BE2C (cell line): ENCODE measurements at places on chromosomes 2 and 18.
A peak's percentile ranks its signal among the peaks of the same experiment; 100 is the strongest.

GRCh38 chr2:40369267-40370006 lies 82.5 kb downstream of the SLC8A1 start:
- no peak for DNase-seq

- no peak for DNase-seq
Observed at GRCh38 chr2:111678651-111679050, 205.3 kb downstream of the ANAPC1 start.

- no peak for DNase-seq
Observed at GRCh38 chr2:199727306-199727705, 123.7 kb downstream of the FTCDNL1 start.

DNA sequence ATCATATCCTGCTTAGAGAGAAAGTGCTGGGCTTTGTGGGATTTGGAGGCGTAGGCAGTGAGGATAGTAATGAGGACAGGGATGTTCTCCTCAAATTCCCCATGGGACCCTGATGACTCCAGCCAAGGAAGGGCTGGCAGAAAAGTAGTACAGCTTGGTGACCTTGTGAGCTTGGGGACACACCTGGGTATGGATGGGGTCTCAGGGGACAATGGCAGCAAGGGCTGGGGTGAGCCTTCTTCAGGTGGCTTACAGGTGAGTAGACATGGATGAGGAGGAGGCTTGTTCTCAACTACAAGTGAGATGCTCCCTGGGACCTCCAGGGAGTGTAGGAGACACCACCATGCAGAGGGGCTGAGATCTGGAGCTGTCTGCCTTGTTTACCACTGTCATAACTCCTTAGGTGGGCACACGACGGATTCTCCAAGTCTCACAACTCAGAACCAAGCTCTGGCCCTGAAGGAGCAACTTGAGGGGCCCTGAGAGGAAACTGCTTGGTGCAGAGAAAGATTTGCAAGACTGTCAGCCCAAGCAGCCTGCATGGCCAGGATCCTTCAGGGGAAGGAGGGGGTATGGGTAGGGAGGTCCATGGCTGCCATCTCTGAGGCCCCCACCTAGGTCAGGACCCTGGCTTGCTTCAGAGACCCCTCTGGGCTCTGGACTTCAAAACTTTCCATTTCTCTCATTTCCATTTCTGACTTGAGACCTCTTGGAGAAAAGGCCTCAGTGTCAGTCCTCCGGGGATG lies 262.8 kb downstream of the DYSF start:
- DNase-seq: no peak

DNA sequence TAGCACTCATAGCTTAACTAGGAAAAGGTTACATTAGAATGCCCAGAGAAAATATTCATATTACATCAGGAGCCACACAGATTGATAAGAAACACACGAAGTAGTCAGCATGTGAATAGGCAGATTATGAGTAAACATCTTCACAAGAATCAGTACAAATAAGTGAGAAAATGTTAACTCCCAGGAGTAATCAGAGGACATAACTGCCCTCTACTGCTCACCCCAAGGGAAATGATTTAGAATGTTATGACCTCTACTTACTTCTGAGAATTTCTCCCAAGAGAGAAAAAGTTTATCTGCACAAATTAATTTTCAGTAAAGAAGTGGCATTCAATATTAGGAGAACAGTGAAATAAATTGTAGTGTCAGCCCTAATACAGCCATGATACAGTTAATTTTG lies 39.1 kb upstream of the ACKR3 start:
- DNase-seq: no peak

DNA sequence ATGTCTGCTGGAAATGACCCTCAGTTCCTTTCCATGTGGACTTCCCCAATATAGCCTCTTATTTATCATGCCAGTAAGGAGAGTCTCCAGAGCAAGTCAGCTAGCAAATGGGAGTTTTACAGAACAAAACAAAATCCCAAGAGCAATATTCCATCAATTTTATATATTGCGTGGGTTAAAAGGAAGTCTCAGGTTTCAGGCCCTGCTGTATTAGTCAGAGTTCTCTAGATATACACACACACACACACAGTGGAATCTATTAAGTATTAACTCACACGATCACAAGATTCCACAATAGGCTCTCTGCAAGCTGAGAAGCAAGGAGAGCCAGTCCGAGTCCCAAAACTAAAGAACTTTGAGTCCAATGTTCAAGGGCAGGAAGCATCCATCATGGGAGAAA lies 102.8 kb upstream of the MAP2 start:
- DNase-seq: no peak

DNA sequence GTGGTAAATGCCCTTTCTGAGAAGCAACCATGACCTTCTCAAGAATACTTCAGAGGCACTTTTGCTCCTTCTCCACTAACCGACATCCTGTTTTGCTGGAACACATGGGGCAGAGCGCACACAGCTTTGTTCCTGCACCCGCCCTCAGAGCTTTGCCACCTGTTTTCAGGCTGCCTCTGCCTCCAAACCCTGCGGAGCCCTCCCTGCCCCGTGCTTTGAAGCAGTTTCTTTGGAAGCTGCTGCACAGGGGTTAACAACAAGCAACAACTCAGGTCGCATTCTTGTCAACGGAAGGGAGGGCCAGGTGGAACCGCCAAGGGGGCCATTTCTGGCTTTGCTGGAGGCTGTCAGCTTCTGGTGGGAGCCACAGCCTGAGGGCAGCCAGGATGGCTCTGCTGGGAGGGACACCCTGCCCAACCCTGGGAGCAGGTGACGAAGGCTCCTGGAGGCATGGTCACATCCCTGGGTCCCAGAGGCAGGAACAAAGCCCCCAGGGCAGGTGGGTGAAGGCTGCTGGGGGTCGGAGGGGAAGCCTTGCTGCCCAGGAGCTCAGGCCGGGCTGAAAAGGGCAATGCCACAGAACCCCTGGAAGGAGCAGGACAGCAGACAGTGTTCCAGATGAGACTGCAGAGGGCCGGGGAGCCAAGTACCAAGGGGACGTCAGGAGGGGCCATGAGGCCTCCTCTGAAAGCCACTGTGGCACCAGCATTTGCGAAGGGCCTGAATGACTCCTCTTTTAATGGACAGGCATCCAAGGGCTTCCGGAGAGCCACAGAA lies 46.8 kb downstream of the MRPS5 start:
- no peak for DNase-seq

DNA sequence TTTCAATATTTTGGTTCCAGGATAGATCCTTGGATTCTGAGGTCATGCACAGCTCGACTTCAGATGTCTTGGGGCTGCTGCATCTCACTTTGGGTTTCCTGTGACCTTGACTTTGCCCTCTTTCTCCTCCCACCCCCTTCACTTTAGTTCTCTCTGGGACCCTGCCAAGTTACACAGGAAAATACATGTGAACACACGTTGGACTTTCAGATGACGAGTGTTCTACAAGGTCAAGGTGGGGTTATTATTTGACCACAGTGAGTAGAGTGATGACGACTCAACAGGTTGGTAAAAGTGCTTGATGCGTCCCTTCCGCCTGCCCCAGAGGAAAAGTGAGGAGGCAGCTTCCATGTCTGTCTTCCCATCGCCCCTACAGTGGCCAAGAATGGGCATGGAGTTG lies 122.4 kb upstream of the SMAD2 start:
- DNase-seq: no peak

DNA sequence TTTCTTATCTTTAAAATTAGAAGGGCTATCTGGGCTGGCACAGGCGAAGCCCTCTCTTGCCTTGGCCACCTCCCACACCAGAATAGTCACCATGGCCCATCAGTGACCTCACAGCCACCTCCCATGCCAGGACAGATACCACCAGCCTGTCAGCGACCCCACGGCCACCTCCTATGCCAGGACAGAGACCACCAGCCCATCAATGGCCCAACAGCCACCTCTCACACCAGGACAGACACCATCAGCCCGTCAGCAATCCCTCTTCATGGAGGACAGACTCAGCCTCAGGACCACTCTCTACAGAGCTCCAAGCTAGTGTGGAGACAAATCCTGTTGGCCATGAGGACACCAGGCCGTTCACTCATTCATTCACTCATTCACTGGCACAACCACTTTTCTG lies 74.6 kb downstream of the ASB1 start:
- no peak for DNase-seq

GRCh38 chr2:224937887-224938286 lies 104.4 kb downstream of the DOCK10 start:
- no peak for DNase-seq

DNA sequence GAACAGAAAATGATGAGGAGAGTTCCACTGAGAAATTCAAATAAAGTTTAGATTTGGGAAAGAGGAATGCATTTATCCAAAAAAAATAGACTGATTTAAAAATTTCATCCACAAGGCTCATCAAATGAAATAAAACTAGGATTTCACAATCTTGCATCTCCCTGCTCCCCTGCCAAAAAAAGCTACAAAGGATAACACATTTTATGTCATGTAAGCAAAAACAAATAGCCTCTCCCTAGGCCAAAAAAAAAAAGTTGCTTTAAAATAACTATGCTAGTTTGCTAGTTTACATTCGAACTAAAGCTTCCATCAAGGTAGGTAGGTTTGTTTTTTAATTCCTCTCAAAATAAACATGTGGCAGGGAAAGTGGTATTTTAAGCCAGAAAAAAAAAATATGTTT lies 465.5 kb upstream of the ID2 start:
- DNase-seq: no peak

DNA sequence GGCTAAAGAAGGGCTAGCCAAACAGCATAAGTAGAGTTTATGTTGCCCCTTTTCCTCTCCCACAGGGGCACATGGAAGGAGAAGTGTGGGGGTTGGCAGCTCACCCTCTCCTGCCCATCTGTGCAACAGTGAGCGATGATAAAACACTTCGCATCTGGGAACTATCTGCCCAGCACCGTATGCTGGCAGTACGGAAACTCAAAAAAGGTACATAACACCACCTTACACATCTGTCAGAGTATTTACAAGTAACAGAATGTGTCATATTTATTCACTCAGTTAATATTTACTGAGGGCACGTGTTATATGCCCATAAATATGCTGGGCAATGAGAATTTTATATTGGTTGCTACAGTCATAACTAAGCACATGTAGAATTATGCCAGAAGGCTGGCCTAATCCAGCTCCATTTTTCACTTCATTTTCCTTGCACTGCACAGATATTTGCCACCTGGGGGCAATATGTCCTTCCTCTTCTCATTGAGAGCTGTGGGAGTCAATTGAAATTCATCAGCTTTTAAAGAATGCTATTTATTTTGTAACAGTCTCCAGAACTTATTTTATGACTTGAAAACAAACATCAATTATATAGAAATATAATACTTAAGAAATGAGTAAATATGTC lies 150.6 kb downstream of the RTN4 start:
- DNase-seq: no peak

DNA sequence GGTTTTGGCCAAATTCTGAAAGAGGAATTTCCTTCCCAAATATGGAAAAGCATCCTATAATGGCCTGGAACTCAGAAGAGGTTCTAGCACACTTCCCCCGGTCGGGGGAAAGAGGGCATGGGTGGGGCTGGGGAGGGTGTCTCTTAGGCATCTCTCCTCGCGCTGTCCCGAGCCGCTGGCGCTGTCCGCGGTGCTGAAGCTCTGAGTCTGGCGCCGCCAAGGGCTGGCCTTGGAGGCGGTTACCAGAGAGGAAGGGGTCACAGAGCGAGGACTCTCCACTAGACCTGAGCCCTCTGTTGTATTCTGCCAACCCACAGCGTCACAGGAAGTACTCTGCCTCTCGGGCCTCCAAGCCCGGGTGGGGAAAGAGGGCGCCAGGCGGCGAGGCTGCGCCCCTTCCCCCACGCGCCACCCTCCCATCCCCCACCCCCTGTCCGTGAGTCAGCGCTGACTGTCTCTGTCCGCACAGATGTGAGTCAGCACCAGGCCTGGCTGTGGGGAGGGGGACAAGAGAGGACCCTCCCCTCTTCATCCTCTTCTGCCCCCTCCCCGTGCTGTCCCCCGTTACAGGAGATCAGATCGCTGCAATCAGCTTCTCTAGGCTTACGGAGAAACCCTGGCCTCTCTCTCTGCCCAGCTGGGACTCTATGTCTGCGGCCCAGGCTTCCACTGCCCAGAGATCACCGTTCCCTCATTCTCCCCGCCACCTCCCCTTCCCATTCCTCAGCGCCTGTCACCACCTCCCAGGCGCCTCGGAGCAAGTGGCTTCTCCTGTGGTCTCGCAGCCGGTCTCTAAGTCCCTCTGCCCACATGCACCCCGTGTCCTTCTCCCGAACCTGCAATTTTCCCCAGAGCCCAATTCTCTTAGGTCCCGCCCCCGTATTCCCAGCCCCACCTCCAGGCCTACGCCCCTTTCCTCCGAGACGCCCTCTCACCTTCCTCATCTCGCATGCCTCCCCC lies 779 bp downstream of the PTPRN start:
- peak; percentile 81 for DNase-seq

GRCh38 chr2:73324126-73324725 lies 30.9 kb upstream of the EGR4 start:
- DNase-seq: no peak

GRCh38 chr2:234483568-234484251 lies 13.2 kb downstream of the ARL4C start:
- no peak for DNase-seq

DNA sequence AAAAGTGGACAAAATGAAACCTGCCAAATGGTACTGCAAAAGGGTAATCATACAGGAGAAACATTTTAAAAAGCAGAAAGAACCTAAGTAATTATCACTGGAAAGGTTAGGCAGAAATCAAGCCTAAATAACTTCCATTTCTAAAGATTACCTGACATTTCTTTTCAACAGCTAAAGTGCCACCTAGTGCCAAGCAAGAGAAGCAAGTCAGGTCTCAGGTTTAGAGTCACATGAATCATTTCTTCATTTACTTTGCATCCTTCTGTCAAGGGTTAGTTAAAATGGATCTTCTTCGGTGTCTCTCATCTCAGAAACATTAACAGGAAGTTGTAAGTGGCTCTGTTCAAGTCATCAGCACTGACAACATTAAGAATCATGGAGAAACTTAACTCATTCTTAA lies 90.3 kb downstream of the AKAIN1 start:
- DNase-seq: no peak

DNA sequence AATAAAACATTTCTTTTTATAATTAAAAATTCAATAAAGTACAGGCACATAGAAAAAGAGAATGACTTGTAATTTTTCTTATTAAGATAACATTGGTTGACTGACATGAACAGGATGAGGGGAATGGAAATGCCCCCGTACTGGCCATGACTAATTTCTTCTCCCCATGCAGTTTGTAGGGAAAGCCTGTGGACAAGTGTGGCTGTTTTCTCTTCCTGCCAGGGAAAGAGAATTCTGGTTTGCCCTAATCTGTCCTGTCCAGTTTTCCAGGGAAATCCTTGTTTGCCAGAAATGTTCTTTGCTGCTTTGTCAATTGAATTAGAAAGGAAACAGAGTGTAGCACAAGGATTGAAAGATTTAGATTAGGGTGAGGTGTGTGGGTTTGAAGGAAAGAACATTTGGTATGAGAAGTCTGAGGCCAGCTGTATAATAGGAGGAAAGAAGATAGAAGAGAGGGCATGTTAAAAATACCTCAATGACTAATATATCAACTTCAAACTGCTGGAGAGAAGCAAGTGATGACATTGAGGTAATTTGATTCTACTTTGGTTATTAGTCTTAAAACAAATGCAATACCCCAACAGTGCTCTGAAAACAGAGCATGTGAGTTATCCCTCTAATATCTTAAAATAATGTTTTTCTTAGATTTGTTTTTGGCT lies 593.9 kb upstream of the ZNF804A start:
- DNase-seq: peak; percentile 30

- no peak for DNase-seq
Observed at GRCh38 chr2:217360111-217360510, 500.2 kb upstream of the TNP1 start.

- no peak for DNase-seq
Observed at GRCh38 chr2:206937555-206937954, 1.8 kb upstream of the CPO start.
